Glomerular endothelial cell (primary cell): ENCODE measurements at places on chromosomes 2 and 18. TPM values are rescaled to one million over a fixed set of nuclear protein-coding genes. Genes with fewer than 3 reads are reported as not detected.

The CRYGC gene
- not detected in 2 replicates for total RNA-seq

The FAM110C gene
- total RNA-seq: 0.34 TPM in 1 of 2 replicates, not detected in the other

The IFT172 gene
- 13.9 and 26.8 TPM in 2 replicates for total RNA-seq

The TNS1 gene
- 30.2 and 46.1 TPM in 2 replicates for total RNA-seq

The TSPYL6 gene
- total RNA-seq: 0.06 TPM in 1 of 2 replicates, not detected in the other

The LGALSL gene
- total RNA-seq: 3.6 and 7.8 TPM in 2 replicates

The FSHR gene
- total RNA-seq: not detected in 2 replicates

The GCKR gene
- 0.88 and 1.8 TPM in 2 replicates for total RNA-seq

The CABYR gene
- 3.0 and 6.0 TPM in 2 replicates for total RNA-seq

The CAPG gene
- total RNA-seq: 63.1 and 183 TPM in 2 replicates

The TWIST2 gene
- 4.8 and 7.2 TPM in 2 replicates for total RNA-seq

The USP34 gene
- total RNA-seq: 68.2 and 94.1 TPM in 2 replicates

The EIF2AK3 gene
- 20.7 and 29.8 TPM in 2 replicates for total RNA-seq

The POTEJ gene
- total RNA-seq: not detected in 2 replicates

The CDK15 gene
- 1.6 and 5.8 TPM in 2 replicates for total RNA-seq

The FBXO15 gene
- 0.10 and 0.23 TPM in 2 replicates for total RNA-seq

The LHCGR gene
- total RNA-seq: 0.70 TPM in 1 of 2 replicates, not detected in the other

GRCh38 chr2:138190999-138191398 is 226.7 kb downstream of the HNMT start:
- no peak for DNase-seq

DNA sequence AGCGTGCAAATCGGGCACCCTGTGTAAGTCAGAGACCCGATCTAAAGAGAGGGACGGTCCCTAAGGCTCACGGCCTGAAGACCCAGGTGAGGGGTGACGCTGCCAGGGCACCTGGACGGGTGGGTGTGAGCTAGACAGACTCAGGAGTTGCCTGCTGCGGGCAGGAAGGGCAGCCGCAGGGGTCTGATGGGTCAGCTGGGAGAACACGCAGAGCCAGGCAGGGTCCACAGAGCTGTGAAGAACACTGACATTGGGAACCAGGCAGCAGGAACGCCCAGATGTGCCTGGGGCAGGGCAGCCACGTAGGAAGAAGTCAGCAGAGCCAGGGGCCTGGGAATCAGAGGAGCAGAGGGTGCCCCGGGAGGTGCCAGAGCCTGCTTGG is 25.9 kb downstream of the HDAC4 start:
- no peak for DNase-seq

- no peak for DNase-seq
Measured at GRCh38 chr2:119490653-119491195, 33.6 kb downstream of the SCTR start.

GRCh38 chr2:2166881-2167280 is 164.2 kb downstream of the MYT1L start:
- no peak for DNase-seq

GRCh38 chr2:218882866-218883366 is 2.3 kb downstream of the WNT10A start:
- DNase-seq: no peak

GRCh38 chr2:186590759-186591505 is 1.1 kb downstream of the ITGAV start:
- no peak for DNase-seq

DNA sequence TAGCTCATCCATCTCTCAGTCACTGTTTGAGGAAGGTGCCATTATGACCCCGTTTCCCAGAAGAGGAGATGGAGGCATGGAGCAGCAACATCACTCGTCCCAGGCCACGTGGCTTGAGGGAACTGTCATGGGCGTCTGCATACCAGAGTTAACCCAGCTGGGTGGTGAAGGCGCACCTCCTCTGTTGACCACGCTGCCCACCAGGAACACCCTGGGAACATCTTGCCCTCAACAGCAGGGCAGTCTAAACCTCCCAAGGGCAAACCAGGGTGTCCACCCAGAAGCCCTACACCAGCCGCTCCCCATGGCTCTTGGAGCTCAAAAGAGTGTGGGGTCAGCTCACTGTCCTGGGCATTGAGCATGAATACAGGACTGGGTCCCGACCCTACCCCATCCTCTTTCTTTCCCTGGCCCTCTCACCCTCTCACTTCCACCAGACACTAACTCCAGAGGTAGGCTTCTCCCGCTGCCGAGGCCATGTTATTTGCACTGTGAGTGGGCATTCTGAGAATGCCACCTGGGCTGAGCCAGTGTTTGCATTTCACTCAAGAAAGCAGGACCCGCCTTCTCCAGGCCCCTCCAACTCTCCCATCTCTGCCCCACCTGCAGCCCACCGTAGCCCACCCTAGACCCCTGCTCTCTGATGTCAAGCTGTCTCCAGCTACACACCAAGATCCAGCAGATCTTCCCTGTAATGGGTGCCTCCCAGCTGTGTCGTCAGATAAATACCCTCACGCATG is 259.6 kb downstream of the HDAC4 start:
- DNase-seq: no peak

- no peak for DNase-seq
Measured at GRCh38 chr2:67389788-67390187, 7.3 kb upstream of the ETAA1 start.

DNA sequence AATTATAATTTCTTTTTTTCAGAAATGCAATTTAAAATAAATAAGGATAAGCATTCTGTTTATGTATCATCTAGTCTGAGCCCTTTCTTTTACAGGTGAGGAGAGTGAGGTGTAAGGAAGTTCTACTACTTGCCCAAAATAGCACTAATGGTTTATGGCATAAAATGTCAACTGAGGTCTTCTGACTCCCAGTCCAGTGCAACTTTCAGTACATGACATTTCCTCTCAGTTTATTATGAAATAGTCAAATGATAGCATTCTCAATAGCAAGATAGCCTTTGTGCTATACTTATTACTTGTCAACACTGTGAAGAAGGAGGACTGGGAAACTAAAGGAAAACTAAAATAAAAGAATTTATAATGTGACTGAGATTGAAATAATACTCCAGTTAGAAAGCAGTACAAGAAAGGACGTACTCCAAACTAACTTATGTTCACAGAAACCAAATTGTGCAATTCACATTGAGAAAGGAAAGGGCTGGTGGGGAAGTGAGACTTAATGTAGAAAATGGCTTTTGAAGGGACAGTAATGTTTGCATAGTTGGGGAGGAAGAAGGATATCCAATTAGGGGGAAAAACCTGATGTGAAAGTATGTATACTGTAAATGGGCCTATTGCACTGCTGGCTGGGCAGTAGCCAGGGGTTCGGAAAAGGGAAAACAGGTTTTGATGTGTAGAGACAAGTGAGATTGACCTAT is 166.7 kb upstream of the ZEB2 start:
- DNase-seq: no peak

GRCh38 chr2:229666811-229667210 is 47.5 kb downstream of the DNER start:
- no peak for DNase-seq

GRCh38 chr2:161418275-161418714 is 2.2 kb downstream of the TBR1 start:
- DNase-seq: no peak

- no peak for DNase-seq
Measured at GRCh38 chr18:48126240-48126639, 195.8 kb upstream of the SMAD2 start.

- DNase-seq: no peak
Measured at GRCh38 chr18:42242758-42243157, 287.7 kb downstream of the PIK3C3 start.

GRCh38 chr2:54672590-54673456 is 50.6 kb upstream of the EML6 start:
- DNase-seq: no peak

- no peak for DNase-seq
Measured at GRCh38 chr2:234125451-234126145, 75.1 kb downstream of the SPP2 start.

DNA sequence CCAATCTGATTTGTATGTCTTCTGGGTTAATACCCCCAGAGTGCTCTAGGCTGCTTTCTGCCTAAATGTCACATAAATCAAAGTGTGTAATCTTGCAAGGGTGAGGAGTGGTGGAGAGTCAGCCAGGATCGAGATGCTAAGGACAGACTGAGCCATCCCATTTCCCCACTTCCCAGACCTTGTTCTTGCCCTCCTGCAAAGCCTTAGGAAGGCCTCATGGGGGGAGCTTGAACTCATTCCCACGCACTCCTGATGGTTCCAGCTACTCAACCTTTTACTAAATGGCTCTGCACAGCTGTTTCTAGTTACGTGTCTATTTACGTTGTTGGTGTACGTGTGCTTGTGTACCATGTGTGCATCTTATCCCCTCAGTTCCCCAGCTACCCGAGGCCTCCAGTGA is 423.6 kb upstream of the TNP1 start:
- no peak for DNase-seq

DNA sequence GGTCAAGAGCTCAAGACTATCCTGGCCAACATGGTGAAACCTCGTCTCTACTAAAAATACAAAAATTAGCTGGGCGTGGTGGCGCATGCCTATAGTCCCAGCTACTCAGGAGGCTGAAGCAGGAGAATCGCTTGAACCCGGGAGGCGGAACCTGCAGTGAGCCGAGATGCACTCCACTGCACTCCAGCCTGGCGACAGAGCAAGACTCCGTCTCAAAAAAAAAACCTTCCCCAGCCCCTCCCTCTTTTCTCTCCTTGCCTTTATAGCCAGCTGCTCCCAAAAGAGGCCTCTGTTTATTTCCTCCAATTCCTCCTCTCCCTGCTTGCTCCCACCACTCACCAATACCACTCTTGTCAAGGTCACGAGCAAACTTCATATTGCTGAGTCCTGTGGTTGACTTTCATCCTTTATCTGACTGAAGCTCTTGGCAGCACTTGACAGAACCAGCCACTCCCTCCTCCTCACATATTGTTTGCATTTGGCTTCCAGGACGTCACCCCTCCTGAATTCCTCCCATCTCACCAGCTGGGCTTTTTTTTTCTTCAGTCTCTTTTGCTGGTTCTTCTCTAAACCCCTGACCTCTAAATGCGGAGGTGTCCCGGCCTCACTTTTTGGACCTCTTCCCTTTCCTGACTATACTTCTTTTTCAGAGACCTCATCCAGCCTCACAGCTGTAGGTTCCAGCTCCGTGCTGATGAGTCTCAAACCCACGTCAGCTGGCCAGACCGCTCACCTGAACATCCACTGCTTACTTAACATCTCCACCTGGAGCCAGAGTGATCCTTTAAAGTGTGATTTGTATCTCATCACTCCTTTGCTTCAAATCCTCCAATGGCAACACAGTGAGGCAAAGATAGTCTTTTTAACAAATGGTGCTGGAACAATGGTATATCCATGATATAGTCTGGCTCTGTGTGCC is 84.6 kb upstream of the CAB39 start:
- no peak for DNase-seq

DNA sequence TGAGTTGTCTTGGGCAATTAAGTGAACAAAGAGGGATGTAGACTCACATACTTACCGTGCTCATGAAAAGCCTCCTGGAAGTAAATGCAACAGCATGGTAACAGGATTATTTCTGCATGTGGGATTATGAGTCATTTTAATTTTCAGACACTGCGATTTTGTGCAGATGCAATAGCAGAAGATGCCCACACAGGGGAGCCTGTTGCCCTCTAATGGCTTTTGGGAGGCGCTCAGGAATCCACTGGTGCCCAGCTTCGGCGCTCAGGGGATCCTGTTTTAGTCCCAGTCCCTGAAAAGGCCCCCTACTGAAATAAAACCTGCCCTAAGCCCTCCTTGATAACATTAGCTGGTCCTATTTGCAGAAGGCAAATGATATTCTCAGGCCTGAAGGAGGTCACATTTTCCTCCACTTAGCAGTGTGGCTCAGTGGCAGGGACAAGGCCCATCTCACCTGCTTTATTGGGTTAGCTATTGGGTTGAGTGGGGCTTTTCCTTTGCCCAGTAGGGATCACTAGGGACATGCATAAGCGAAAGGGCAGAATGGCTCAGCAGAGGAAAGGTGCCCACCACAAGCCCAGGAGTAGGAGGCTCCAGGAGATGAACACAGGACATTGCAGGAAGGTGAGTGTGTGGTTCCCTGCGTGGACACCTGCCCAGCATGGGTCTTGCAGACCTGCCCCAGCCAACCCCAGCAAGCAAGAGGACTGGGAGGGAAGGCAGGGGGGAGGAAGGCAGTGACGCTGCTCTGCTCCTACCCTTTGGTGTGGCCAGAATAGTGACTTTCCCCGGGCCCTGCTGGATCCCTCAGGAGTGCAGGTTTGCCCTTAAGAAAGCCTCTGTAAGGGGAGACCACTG is 26.5 kb upstream of the KCNS3 start:
- DNase-seq: no peak

- no peak for DNase-seq
Measured at GRCh38 chr2:167492486-167492885, 604.2 kb downstream of the XIRP2 start.

DNA sequence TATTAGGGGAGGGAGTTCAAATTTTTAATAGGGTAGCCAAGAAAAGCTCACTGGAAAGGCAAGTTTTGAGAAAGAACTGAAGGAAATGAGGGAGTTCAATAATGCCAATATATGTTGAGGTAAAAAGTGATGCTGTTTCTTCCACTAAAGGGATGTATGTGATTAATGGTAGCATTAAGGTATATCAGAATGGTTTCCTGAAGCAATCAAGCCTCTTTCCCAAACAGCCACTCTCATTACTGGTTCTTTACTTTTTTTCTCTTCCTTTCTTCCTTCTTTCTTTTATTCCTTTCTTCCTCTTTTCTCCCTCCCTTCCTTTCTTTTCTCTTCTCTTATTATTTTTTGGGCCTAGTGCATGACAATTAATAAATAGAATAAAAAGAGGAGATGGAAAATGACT is 433.5 kb downstream of the SATB2 start:
- DNase-seq: no peak

- DNase-seq: no peak
Measured at GRCh38 chr2:15719566-15720313, 128.1 kb downstream of the DDX1 start.

GRCh38 chr2:68807821-68808266 is 63.4 kb downstream of the BMP10 start:
- DNase-seq: no peak

DNA sequence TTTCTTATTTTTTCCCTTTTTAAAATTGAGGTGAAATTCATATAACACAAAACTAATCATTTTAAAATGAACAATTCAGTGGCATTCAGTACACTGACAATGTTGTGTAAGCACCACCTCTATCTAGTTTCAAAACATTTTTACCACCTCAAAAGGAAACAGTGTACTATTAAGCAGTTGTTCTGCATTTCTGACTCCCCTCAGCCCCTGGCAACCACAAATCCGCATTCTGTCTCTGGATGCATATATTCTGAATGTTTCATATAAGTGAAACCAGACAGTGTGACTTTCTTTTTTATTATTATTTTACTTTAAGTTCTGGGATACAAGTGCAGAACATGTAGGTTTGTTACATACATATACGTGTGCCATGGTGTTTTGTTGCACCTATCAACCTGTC is 19.2 kb upstream of the TANK start:
- DNase-seq: no peak

GRCh38 chr2:206305523-206306245 is 31.2 kb downstream of the ZDBF2 start:
- DNase-seq: no peak

- DNase-seq: no peak
Measured at GRCh38 chr2:33660416-33661123, 61.5 kb upstream of the FAM98A start.

- DNase-seq: no peak
Measured at GRCh38 chr2:201234663-201235135, 25.6 kb upstream of the CASP8 start.
